Uterine smooth muscle cell (primary cell): ENCODE measurements at places on chromosomes 3 and 15. TPM values are rescaled to one million over a fixed set of nuclear protein-coding genes. Genes with fewer than 3 reads are reported as not detected.

Gene GPR15
- total RNA-seq, result not detected in 2 replicates

Gene CRYGS
- total RNA-seq, result 1.00 and 2.1 TPM in 2 replicates

Gene PTH1R
- total RNA-seq, result 1.00 and 1.1 TPM in 2 replicates

Gene SPTBN5
- total RNA-seq, result under 0.01 and 0.11 TPM in 2 replicates

Gene MYL3
- total RNA-seq, result not detected in 2 replicates

Gene TMEM207
- total RNA-seq, result not detected in 2 replicates

Gene GPR27
- total RNA-seq, result 0.11 and 0.12 TPM in 2 replicates

Gene TICRR
- total RNA-seq, result 3.2 and 8.7 TPM in 2 replicates

Gene CSPG4
- 101 and 122 TPM in 2 replicates for total RNA-seq

Gene B3GNT5
- 9.8 and 10.0 TPM in 2 replicates for total RNA-seq

Gene SPATA12
- total RNA-seq, result 0.11 TPM in 1 of 2 replicates, not detected in the other

Gene ACKR2
- 0.22 and 0.37 TPM in 2 replicates for total RNA-seq

Gene RTP1
- total RNA-seq, result not detected in 2 replicates

Gene CDAN1
- 14.0 and 17.6 TPM in 2 replicates for total RNA-seq

Gene PCBP4
- total RNA-seq, result 38.6 and 40.1 TPM in 2 replicates

Gene TM4SF1
- 65.1 and 287 TPM in 2 replicates for total RNA-seq

Gene SHC4
- total RNA-seq, result 1.5 and 1.7 TPM in 2 replicates

Gene ELL3
- total RNA-seq, result 2.7 and 3.1 TPM in 2 replicates

Gene LMOD3
- total RNA-seq, result not detected in 2 replicates

Gene EBLN2
- 5.4 and 7.7 TPM in 2 replicates for total RNA-seq

Gene BLM
- total RNA-seq, result 1.7 and 9.7 TPM in 2 replicates

Gene GOLGA6L7
- not detected in 2 replicates for total RNA-seq

Gene CRABP1
- total RNA-seq, result not detected in 2 replicates

Gene ITIH1
- total RNA-seq, result not detected in 2 replicates

Gene ASTE1
- total RNA-seq, result 5.7 and 8.7 TPM in 2 replicates

Gene CLDN18
- total RNA-seq, result 0.12 TPM in 1 of 2 replicates, not detected in the other

Gene PODXL2
- total RNA-seq, result 1.8 and 2.0 TPM in 2 replicates

Gene PRSS50
- 0.12 TPM in 1 of 2 replicates, not detected in the other for total RNA-seq

Gene BMF
- total RNA-seq, result 2.4 and 3.1 TPM in 2 replicates

Gene RHO
- total RNA-seq, result not detected in 2 replicates

Gene DHFR2
- total RNA-seq, result 3.7 TPM in 2 replicates

Gene AADAC
- total RNA-seq, result 0.12 TPM in 1 of 2 replicates, not detected in the other

Gene TMEM108
- under 0.01 and 0.12 TPM in 2 replicates for total RNA-seq

Gene CD200R1
- total RNA-seq, result not detected in 2 replicates
